ENCODE measurements at places on chromosomes 1 and 21.

- no peak for DNase-seq
These were observed 44.3 kb upstream of the FAM89A start for GRCh38 chr1:231084353-231084752.

- no peak for DNase-seq
These were observed 115.5 kb downstream of the LRRC53 start for GRCh38 chr1:74396933-74397332.

DNA sequence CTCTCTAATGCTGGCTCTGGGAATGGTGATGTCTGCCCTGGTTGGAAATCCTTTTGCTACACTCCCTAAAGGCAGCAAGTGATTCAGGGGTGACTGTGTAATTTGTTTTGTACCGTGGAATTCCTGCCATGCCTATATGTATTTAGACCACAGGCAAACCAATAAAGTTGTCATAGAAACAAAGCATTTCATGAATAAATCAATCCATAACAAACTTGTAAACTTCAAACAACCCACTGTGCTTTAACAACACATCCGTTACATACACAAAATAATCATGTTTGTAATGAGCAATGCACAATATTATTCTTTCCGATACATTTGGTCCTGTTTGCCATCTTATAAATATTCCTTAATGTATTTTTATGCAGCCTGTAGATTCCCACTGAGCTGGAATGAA is 330.3 kb upstream of the SNX7 start:
- no peak for DNase-seq

DNA sequence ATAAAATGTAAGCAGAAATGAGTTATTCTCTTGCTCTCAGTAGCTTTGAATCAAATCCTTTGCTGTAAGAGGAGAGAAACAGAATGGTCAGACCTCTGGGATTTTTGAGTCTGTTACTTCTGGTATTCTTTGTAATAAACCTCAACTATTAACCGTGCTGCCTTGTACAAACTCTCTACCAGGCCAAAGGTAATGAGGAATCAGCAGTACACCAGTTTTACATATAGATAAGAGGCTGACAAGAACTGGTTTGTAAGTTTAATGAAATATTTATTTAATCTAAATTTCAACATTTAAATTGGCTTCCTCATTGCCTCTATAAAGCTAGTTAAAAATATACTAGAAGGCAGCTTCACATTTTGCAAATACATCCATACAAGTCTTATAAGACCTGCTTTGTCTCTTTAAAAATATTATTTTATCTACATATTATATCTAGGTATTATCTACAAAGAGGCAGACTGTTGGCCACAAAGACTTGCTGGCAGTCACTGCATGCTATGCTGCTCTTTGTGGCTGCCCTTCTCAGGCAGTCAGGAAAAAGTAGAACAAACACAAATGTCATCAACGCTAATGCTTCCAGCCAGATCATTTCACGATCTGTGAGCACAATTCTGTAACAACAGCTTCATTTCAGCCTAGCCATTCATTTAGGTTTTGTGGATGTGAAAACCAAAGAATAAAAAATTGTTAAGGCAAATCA is 173.0 kb downstream of the GABPA start:
- no peak for DNase-seq

DNA sequence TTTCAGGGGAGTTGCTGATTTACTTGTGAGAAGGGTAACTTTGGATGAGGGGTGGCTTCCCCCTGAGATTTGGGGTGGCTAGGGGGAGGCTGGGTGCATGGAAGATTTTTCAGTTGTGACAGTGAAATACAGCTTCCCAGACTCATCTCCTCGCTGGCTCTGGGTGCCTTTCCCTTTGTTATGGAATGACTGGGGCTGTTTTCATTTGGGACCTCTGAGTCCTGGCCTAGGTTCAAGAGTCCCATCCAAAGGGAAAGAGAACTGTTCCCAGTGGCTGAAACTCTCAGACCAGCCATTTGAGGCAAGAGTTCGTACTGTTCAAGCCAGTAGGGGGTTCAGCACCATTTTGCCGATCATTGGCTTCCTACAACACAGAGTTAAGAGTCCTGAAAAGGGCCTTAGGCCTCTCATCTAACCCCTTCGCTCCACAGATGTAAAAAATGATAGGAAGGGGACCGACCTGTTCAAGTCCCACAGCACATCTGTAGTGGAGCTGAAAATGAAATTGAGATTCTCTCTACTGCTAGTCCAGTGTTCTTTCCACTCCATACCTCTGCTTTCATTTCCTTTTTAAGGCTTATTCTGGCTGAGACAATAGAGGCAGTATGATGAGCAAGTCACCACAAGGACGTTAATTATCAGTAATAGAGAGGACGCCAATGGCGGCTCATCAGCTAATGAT is 958 bp downstream of the DDR2 start:
- DNase-seq, result no peak

DNA sequence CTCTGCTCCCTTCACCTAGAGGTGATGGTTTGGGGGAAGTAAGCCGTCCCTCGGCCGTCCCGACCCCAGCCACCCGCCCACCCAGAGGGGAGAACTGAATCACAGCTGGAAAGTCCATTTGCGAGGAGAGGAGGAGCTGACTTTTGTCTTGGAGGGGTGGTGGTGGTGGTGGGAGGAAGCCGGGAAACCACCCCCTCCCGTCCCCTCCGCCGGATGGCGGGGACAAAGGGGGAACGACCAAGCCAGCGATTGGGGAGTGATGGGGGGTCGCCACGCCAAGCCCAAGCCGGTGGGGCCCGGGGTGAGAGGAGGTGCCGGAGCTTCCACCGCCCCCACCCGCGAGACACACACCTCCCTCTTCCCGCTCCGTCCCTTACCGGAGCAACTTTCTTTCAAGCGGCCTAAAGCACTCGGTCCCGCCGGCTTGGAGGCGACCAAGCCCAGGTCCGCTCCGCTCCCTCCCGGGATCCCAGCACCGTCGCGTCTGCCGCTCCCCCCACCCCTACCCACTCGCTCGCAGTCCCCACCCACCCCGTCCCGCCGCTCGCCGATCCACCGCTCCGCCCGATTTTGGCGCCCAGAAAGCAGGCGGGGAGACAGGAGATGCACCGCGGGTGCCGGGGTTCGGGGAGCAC is 540 bp downstream of the ARHGEF2 start:
- peak; percentile 77 for DNase-seq

DNA sequence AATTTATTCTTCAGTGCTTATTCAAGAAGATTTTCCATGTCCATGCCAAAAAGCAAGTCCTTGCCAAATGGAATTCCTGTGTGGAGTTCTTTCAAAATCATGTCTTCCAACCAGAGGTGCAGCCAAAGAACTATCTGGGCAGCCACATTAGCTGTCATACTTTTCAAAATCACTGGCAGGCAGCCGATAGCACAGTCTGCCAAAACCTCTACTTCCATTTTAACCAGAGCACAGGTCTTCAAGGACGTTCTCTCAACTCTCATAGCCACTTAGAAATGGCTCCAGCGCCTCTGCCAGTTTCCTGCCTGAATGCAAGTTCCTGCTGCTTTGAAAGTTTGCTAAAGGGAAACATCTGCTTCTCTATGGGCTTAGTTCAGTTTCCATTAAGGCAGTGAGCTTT is 975.7 kb upstream of the ADGRL4 start:
- no peak for DNase-seq

- no peak for DNase-seq
These were observed 18.3 kb upstream of the NPPB start for GRCh38 chr1:11877074-11877473.

- no peak for DNase-seq
These were observed 5.6 kb upstream of the DEGS1 start for GRCh38 chr1:224177356-224177999.

GRCh38 chr21:37060296-37060695 is 12.6 kb downstream of the PIGP start:
- no peak for DNase-seq

All from activated CD4-positive, alpha-beta T cell treated with anti-CD3 and anti-CD28 coated beads, Interleukin-2, amount 50 U/mL, for 4 hours (primary cell).